ENCODE measurements at places on chromosomes 4 and X.
A peak's percentile ranks its signal among the peaks of the same experiment; 100 is the strongest.

GRCh38 chrX:138745196-138745595 is 33.7 kb upstream of the FGF13 start:
- DNase-seq: no peak

- DNase-seq: no peak
Observed at GRCh38 chr4:24858026-24858425, 54.8 kb downstream of the CCDC149 start.

DNA sequence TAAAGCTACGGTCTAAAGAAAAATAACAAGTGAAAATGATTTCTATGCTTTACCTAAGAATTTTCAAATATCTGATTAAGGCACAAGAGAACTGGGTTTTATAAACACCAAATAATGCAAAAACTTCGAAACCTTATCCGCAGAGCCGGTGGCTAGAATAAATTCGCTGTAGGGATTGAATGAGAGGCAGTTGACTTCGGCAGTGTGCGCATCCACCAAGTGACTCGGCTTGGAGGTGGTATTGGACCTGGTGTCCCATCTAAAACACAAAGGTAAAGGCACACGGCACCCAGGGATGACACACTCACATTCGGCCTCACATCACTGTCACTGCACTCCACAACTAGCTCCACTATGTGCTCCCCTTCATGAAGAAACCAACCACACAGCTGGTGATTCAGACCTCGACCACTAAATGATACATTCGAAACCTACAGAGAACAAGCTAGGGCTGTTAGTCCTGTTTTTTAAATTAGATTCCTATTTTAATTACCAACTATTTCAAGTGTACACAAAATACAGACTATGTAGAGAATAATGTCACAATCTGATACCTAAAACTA is 17.5 kb downstream of the RBBP7 start:
- no peak for DNase-seq

GRCh38 chrX:130224810-130225209 is 43.9 kb downstream of the ZNF280C start:
- no peak for DNase-seq

DNA sequence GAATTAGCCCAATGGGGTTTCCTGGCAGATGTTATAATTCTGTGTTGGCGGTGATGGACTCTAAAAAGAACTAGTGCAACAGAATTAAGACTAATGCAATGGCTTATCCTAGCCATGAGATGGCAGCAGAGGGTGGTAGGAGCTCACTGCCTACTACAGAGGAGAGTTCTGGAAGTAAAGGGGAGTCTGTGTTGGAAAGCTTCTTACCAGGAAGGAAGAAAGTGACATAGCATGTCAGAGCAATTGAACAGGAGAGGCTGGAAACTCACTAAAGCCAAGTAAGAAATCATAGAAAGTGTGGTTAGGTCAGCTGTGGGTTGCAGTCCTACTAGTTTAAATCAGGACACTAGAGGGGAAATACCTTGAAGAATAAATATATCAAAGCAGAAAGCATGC is 6.3 kb upstream of the TRPC5OS start:
- no peak for DNase-seq

- DNase-seq: no peak
Observed at GRCh38 chrX:580030-580429, 50.6 kb upstream of the SHOX start.

DNA sequence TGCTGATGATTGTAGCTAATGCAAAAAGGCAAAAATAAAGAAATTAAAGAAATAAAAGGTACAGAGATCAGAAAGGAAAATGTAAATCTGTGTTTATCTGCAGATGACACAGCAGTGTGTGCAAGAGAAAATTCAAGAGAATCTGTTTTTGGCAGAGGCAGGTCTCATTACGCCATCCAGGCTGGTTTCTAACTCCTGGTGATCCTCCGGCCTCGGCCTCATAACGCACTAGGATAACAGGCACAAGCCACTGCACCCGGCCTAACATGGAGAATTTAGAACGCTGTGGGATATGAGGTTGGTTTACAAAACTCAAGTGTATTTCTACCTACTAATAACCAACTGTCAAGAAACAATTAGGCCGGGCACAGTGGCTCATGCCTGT is 29.4 kb downstream of the CTBP1 start:
- DNase-seq: no peak

DNA sequence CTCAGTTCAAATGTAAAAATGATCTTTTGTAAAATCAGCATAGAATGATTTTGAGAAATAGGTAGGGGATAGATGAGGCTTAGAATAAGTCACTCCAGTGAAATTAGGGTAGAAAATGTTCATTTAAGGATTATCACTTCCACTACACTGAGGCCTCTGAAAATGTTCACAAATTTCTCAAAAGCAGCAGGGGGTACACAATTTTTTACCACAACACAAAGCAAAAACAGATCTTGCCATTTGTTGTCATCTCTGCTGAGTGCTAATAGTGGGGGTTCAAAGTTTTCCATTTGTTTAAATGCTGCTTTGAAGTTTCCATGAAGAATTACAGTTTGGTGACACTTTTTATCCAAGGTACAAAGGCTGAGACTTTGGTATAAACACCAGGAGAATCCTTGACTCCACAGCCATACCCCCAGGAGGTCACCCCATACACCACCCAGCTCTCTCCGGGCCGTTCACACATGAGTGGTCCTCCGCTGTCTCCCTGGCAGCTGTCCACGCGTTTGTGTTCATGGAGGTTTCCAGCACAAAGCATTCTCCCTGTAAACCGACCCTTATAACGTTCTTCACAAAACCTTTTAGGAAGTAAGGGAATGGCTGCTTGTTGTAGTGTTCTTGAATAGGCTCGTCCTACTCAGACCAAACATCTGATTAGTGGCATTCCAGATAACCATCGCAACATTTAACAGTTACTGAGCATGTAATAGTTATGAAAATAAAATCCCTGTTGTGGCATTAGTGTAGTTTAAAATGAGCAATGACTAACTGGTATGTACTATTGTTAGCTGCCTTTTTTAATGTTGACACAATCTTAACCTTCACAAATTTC is 71.0 kb downstream of the PRSS12 start:
- peak; percentile 46 for DNase-seq

DNA sequence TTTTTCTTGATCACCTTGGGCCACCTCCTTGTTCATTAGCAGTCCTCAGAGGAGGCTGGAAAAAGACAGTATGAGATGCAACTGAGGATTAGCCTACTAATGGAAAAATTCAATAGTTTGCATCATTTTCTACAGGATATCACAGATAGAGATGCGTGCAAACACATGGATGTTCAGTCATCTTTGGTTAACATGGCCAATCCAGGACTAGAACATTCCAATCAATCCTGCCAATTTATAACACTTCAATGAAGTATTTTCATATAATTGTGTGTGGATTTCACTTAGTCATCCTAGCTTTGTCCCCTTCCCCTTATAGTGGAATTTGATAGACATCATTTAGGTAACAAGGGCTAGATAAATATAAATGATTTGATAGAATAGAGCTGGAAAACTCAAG is 42.7 kb downstream of the MAML3 start:
- no peak for DNase-seq

DNA sequence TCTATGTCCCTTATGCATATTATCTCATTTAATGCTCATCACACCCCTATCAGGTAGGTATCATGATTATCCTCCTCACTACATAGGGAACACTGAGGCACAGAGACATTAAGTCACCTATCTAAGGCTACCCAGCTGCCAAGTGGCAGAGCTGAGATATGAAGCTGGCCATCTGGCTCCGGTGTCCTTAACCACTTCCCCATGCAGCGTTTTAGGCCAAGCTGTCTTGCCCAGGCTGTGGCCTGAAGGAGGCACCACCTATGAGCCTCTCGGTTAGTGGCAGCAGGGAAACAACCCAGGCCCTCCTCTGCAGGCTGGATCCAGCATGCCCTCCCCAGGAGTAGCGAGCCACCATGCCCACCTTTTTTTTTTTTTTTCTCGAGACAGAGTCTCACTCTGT is 16.3 kb downstream of the PJA1 start:
- DNase-seq: no peak

GRCh38 chrX:155874571-155875244 is 6.4 kb upstream of the VAMP7 start:
- no peak for DNase-seq

DNA sequence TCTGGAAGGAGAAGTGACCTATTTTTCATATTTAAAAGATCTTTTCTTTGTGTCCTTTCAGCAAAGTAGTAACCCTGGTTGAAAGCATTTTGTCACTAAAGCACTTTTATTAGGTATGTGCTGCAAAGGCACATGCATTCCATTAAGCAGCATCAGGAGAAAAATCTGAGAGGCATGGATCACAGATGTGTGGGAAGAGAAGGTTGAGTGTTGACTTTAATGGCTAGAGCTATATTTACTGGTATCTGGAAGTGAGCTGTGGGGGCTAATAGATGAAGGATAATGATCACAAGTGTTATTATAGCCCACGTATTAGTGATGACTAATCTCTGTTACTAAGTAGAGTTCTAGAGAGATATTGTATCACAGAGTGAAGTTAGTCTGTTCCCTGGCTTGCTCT is 1520.7 kb downstream of the ARAP2 start:
- DNase-seq: no peak
